ENCODE measurements at places on chromosomes 2 and 18. TPM values are rescaled to one million over a fixed set of nuclear protein-coding genes. Genes with fewer than 3 reads are reported as not detected.

The CTAGE1 gene
- not detected for total RNA-seq

The GCFC2 gene
- 35.8 TPM for total RNA-seq

The CRYGD gene
- total RNA-seq = not detected

The TCF23 gene
- not detected for total RNA-seq

The PSTPIP2 gene
- 4.7 TPM for total RNA-seq

The ABCG8 gene
- total RNA-seq = not detected

The CHRND gene
- total RNA-seq = not detected

The SPC25 gene
- total RNA-seq = 59.7 TPM

The CCDC141 gene
- not detected for total RNA-seq

The ZAP70 gene
- total RNA-seq = 0.33 TPM

The CRYGA gene
- not detected for total RNA-seq

The EPB41L3 gene
- 64.6 TPM for total RNA-seq

The EML4 gene
- 35.2 TPM for total RNA-seq

The MLPH gene
- total RNA-seq = 53.1 TPM

The ZBTB7C gene
- total RNA-seq = 0.21 TPM

The KCNIP3 gene
- total RNA-seq = 2.6 TPM

The CNNM4 gene
- total RNA-seq = 2.6 TPM

Data from Daoy (cell line).